ENCODE measurements at places on chromosomes 6 and 20.

- no peak for DNase-seq
Measured at GRCh38 chr6:138086573-138087196, 20.5 kb downstream of the PERP start.

- no peak for DNase-seq
Measured at GRCh38 chr6:38364775-38365174, 275.0 kb downstream of the BTBD9 start.

DNA sequence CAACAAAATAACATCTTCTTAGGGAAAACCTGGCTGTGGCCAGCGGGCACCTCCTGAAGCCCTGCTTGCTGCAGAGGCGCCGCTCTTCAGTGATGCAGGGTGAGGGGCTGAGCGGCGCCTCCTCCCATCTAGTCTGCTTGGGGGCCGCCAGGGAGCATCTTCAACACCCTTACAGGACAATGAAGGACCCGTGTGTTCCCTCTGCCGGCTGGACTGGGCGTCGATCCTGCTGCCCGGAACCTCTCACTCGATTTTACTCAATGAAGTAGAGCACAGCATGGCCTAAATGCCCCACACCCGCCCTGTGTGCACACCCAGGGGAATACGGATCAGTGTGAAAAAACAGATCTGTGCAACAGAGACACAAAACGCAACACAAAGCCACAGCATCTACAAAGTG is 28.5 kb upstream of the MPC1 start:
- DNase-seq, result no peak

GRCh38 chr6:125537090-125537489 is 212.3 kb upstream of the HEY2 start:
- DNase-seq, result no peak

- DNase-seq, result no peak
Measured at GRCh38 chr6:119594907-119595306, 245.3 kb upstream of the MAN1A1 start.

GRCh38 chr6:150620763-150621162 is 21.1 kb downstream of the PLEKHG1 start:
- DNase-seq, result no peak

- no peak for DNase-seq
Measured at GRCh38 chr6:158327211-158327610, 14.9 kb downstream of the TULP4 start.

DNA sequence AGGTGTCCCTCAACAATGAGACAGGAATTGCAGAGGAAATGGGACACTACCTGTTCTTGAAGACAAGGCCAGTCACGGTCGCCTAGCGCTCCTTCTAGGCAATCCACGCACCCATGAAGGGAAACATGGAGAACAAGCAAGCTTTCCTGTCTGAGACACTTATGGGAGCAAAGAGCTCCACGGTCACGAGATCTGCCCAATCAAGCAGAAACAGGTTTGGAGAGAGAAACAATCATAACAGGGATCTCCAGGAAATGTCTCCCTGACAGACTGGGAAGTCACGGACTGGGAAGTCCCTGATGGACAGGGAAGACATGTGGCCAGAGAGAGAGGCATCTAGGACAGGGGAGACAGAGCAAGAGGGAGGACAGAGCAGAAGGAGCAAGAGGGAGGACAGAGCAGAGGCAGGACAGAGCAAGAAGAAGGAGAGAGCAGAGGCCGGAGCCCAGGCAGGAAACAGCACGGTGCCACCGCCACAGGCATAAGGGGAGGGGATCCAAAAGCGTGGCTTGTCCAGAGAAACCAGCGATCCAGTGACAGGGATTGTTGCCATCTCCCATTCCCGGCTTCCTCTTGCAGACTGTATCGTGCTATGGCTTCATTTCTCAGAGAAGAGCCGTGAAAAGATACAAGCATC is 167.8 kb upstream of the ZNF337 start:
- DNase-seq, result no peak

DNA sequence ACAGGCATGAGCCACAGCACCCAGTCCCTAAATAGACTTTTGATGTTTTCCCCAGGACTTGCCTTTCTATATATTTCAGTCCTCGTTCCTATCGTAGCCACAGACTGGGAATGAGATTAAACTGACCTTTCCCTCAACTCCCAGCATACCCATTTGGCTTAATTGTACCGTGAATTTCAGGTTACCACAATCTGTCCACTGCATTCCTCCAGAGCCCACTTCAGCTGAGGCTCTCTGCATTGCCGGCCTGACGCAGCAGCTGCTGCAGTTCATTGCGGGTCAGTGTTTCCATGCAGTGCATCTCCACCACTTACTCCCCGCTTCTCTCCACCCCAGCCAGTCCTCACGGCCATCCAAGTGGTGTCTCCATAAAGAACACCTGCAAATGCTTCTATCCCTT is 103.1 kb upstream of the RIN2 start:
- DNase-seq, result no peak

- DNase-seq, result peak; percentile 63
Measured at GRCh38 chr6:23013776-23014175, 444.4 kb downstream of the HDGFL1 start.

DNA sequence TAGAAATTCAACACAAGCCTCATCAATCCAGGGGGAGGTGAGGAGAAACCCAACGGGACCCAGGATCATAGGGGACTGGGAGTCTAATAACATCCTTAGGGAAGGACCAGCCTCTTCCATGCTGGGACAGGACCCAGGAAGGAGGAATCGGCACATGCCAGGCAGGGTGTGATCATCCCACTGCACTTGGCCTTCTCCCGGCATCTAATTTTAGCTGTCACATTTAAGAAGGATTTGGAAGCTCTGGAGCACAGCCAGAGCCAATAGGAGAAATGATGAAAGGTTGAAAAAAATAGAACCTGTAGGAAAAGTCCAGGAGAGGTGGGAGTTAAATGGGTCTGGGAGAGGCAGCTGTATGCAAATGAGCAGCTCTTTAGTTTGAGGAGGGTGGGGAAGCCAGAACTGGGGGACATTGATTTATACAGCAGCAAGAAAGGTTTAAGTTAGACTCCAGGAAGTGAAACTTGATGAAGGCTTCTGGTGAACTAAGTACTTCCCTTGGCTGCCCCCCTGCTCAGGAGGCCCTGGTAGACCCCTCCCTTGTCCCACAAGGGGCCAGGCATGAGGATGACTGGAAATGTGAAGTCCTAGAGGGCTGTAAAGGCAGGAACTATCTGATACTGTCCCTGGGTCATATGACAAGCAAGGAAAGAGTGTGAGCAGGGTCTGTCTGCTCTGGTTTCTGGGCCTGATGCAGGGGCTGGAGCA is 260.3 kb downstream of the LRFN2 start:
- no peak for DNase-seq

DNA sequence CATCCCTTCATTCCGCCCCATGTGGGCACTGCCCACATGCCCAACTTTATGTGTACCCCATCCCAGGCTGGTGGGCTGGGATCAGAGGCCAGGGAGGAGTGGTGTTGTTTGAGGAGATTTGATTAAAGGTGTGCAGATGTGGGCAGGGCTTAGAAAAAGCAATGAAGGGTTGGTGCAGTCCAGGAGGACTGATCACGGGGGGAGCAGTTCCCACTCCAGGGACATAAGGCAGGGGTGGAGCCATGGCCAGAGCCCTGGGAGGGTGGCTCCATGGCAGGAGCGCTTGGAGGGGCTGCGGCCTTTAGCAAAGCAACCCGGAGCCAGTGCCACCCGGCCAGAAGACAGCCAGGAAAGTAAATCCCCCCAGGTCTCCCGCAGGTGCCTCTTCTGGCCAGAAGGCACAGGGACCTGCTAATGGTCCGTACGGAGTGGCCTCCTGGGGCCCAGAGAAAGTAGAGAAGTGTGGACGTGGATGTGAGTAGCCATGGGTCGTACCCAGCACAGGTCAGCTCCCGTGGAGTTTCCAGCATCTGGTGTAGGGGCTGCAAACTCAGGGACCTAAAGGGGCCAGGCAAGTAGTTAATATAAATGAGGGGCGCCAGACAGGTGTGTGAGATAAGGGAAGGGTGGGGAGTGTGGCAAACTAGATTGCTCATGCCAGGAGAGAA is 62.1 kb upstream of the APCDD1L start:
- no peak for DNase-seq

- peak; percentile 89 for DNase-seq
Measured at GRCh38 chr6:5995949-5996713, 10.6 kb downstream of the NRN1 start.

- DNase-seq, result peak; percentile 55
Measured at GRCh38 chr20:40741507-40742106, 52.6 kb upstream of the MAFB start.

GRCh38 chr20:32069711-32070110 is 17.7 kb downstream of the HCK start:
- no peak for DNase-seq

GRCh38 chr6:49151461-49151860 is 311.6 kb downstream of the MMUT start:
- DNase-seq, result no peak

DNA sequence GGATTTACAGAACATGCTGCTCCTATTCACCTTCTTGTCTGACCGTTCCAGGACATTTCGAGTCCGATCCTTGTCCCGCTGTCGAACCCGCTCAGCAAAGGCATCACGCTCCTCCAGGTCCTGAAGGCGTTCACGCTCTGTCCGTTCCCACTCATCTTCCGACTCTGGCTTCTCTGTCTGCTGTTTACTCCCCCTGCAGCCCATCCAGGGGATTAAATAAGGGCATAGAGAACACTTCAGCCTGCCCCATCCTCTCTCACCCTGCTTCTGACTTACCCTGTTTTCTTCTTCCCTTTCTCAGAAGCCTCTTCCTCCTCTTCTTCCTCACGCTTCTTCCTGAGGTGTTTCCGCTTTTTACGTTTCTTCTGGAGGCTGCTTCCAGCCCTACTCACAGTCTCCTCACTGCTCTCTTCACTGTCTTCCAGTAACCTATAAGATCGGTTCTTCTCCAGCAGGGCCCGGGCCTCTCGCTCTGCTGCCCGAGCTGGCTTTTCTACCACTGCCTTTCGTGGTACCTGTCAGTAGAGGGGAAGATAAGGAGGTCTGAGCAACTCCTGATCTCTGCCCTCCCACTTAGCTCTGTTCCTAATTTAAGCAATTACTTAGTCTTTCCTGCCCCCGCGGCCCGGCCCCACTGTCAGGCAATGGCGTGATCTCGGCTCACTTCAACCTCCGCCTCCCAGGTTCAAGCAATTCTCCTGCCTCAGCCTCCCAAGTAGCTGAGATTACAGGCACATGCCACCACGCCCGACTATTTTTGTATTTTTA is 1.9 kb downstream of the DHX16 start:
- no peak for DNase-seq

All from AG08395 (cell line).